SK-N-MC (cell line): ENCODE measurements at places on chromosomes 6 and 20.

DNA sequence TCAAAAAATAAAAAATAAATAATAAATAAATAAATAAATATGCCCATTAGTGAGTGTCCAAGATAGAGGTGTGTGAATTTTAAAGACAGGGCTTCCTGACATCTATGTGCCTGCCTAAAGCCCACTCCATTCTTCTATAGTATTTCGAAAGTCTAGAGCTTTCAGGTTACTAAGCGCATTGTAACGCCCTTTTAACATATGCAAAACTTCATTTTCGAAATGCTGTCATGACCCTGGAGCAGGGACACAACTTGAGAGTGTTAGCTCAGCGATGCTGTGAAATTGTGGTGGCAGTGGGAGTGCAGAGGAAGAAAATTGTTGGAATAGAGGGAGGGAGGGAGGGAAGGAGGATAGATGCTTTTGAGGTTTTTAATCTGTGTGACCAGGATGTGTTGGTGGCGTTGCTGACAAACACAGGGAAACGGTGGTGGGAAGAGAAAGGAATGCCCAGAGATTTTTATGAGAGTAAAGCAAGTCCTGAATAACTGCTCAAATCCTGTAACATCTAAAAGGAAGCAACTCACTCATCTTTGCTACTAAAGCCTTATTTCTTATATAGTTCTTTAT, 169.3 kb downstream of the ARID1B start:
- no peak for DNase-seq

GRCh38 chr6:38632490-38632889, 7.2 kb downstream of the BTBD9 start:
- DNase-seq, result no peak

GRCh38 chr6:36897609-36898008, 11.9 kb downstream of the C6orf89 start:
- no peak for DNase-seq

DNA sequence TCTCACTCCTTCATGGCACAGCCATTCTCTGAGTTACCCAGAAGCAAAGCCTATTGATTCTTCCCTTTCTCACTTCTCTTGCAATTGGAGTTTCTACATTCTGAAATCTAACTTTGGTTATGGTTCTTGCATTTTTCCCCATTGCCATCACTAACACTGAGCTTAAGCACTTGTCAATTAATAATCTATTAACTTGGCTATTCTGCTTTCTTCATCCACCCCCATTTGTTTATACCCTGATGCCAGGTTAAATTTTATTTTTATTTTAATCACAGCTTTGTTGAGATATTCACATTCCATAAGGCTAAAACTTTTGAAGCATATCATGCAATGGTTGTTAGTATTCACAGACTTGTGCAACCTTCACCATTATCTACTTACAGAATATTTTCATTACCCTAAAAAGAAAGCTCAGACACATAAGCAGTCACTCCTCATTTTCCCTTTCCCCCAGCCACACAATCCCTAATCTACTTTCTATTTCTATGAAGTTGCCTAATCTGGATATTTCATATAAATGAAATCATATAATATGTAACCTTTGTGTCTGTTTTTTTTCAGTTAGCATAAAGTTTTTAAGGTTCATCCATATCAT, 222.3 kb downstream of the UBE3D start:
- no peak for DNase-seq

DNA sequence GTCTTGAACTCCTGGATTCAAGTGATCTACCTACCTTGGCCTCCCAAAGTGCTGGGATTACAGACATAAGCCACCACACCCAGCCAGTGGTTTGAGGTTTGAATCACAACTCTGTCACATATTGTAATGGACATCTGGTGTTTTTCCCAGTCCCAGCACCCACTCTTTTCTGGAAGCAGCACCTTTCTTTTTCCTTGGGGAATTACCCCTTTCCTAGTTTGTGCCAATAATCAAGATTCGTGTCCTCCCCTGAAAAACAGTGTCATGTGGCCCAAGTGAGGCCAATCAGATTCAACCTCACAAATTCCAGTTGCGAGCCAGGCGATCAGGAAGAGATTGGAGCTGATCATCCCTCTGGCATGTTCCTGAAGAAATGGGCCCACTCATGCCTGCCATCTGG, 71.7 kb upstream of the SGK1 start:
- DNase-seq, result no peak

DNA sequence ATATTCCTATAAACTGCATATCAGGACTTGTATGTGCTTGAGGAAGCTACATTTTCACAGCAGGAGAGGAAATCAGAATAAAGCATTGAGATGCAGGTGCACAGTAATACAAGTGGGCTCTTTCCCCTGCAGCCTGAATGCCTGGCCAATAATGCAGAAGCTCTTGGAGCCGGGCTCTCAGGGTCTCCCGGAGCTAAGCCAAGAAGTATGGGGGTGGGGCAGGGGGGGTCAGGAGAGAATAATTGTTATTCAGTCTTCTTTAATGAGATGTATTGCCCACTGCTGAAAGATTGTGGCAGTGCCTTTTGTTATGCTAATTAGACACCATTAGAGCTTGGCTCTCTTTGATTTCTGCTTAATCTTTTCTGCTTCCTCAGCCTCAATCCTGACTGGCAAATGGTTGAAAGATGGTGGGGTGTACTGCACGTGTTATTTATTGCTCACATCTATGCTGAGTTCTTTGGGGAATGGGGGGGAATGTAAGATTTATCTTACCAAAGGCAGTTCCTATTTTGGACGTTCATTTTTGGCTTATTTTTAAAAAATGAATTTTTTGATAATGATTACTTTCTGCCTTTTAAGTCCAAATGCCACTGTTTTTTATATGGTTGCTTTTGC, 407.6 kb upstream of the SOX4 start:
- DNase-seq, result no peak

DNA sequence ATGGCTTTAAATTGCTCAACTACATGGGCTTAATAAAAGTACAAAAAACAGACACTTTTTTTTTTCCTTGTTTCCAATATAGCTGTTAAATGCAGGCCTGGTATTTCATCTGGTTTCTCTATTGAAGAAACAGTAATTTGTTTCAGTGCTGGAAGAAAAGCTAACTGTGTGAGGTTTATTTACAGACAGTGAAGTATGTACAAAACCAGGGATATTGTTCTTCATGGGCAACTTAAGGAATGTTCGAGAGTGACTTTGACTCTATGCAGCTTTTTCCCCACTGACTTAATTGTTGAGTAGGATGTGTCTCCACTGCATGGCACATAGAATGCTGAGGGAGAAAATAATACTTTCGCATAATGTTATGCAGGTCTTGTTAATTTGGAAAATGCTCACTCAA, 31.0 kb upstream of the PRL start:
- no peak for DNase-seq

DNA sequence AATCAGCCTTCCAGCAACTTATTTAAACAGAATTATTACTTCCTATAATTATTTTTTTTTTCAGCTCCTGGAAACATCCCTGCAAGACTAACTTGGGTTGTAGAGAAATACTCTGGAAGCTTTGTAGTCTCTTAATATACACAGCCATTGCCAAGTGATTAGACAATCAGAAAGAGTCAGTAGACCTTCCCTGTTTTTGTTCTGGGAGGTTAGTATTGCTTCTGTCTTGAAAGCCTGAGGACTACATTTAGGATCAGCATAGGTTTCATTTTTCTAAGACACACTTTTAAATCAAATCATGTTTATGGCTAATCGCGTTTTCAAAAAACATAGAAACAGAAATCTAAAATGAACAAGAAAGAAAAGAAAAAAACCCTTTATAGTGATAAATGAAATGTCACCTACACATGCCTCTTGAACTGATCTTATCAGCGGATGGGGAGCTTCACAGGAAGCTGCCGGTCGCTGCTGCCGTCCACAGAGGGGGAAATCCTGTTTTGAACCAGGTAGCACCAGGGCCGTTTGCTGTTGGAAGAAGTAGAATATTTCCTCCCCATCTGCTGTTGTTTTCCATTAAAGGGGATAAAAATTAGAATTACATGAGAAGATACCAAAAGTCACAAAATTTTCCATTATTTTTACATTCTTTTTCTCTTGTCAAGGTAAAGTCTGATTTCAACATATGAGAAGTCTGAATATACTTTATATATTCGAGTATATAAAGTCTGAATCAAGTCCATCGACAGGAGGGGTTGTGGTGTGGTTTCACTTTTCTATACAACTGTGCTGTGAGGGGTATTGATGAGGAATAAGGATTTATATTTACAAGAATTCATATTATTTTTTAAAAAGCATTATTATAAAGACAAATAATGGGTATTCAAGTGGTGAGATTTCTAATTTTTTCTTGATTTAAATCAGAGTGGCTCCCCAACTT, 94.6 kb downstream of the ARMC2 start:
- DNase-seq, result no peak

DNA sequence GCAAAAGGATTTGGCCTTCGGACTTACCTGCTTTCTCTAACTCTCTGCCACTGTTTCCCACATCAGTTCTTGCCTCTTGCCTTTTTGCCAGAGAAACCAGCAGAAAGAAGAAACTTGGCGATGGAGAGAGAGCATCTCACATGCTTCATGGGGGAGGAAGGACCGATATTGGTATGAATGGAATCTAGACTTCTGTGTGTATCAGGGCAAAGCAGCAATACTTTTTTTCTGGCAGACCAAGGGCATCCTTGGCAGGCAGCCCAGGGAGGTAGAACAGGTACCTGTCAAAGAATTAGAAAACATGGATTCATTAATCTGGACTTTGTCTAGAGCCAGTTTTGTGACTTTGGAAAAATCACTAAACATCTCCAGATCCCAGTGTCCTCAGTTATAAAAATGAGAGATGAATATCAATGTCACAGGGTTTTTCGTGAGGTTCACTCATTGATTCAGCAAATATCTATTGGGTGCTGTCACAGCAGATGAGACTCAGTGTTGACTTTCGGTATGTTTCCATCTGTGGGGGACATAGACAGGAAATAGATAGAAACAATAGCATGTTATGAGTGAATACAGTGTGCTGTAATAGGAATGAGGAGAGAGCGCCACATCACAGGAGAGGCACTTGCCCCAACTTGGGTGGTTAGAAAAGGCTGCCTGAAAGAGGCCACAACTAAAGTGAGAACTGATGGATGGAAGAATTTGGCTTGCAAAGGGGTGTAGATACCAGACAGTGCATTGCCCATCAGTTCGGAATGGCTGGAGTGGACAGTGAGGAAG, 114.1 kb downstream of the CD83 start:
- no peak for DNase-seq

- no peak for DNase-seq
These were observed 96.8 kb downstream of the TENT5A start for GRCh38 chr6:81655696-81656095.

DNA sequence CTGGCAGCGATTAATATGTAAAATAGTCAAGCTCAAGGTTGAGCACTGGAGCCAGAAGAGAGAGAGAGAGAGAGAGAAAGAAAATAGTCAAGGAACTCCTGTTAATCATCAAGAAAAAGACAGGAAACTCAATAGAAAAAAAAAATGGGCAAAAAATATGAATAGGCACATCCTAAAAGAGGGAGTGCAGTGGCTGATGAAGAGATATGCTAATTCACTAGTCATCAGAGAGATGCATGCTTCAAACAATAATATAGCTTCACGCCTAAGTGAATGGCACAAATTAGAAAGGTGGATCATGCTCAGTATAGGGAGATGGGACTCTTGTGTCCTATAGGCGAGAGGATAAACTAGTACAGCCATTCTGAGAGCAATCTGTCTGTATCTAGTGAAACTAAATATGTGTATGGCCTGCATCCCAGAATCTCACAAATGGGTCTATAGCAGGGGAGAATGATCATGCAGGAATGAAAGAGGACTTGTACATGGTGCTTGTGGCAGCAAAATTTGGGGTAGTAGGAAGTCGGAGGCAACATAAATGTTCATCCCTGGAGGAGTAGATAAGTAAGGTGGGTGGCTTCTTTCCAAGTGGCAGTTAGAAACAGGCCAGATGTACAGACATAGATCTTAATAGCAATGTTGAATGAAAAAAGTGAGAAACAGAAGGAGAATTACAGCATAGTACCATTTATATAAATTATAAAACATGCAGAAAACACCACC, 176.8 kb downstream of the VEGFA start:
- no peak for DNase-seq

- no peak for DNase-seq
These were observed 29.7 kb downstream of the TAF8 start for GRCh38 chr6:42079941-42080464.

GRCh38 chr6:169324656-169325459, 71.2 kb upstream of the THBS2 start:
- no peak for DNase-seq
